ENCODE measurements at places on chromosomes 16 and 17. TPM values are rescaled to one million over a fixed set of nuclear protein-coding genes. Genes with fewer than 3 reads are reported as not detected.

DNA sequence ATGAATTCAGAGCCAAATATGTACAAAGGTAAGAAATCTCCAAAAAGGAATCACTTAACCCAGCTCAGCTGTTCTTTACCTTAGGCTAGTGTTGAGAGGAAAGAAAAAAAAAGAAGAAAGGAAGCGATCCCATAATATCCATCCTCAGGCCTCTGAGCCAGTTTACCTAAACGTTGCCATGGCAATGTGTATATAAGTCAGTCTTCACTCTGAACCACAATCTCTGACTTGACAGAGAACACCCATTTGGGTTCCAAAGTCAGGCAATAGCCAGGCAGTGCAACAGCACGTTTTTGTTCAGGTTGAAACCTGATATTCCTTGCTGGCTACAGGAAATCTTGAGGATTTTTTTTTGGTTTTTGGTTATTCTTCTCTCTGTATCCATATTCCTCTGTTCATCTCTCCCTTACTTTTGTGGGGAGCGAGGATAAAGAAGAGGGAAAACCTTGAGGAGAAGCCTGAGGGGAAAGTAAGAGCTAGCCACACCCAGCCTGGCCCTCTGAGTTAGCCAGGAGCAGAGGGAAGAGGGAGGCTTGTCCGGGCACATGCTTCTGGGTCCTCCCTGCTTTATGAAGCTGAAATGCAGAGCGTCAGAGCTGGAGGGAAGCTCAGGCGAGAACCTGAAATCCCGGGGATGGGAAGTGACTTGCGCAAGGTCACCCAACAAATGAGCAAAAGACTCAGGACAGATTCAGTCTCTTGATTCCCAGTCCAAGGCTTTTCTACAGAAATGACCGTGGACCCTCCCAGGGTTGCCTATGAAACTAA is 152.7 kb downstream of the SOX9 start:
- no peak for DNase-seq
- H3K4me1 ChIP-seq = no peaks in the 10 kb centered on the region
- H3K27ac ChIP-seq = no peak overlapping the region
- no peaks in the 10 kb centered on the region for H3K27me3 ChIP-seq
- no peaks in the 10 kb centered on the region for H3K36me3 ChIP-seq
- H3K4me3 ChIP-seq = no peak overlapping the region

- H3K27ac ChIP-seq = peak overlapping the region; percentile 77
- H3K4me3 ChIP-seq = peak overlapping the region; percentile 80
- peaks cover 34% of the 10 kb centered on the region for H3K4me1 ChIP-seq
- no peak for DNase-seq
- peaks cover 5% of the 10 kb centered on the region for H3K36me3 ChIP-seq
- H3K27me3 ChIP-seq = peaks cover 4% of the 10 kb centered on the region
Observed at GRCh38 chr16:50246299-50247122, 19.8 kb upstream of the ADCY7 start.

- no peak overlapping the region for H3K4me3 ChIP-seq
- no peak overlapping the region for H3K27ac ChIP-seq
- peaks cover 12% of the 10 kb centered on the region for H3K4me1 ChIP-seq
- H3K36me3 ChIP-seq = no peaks in the 10 kb centered on the region
- no peak for DNase-seq
Observed at GRCh38 chr16:79301051-79301450, 299.5 kb downstream of the MAF start.

DNA sequence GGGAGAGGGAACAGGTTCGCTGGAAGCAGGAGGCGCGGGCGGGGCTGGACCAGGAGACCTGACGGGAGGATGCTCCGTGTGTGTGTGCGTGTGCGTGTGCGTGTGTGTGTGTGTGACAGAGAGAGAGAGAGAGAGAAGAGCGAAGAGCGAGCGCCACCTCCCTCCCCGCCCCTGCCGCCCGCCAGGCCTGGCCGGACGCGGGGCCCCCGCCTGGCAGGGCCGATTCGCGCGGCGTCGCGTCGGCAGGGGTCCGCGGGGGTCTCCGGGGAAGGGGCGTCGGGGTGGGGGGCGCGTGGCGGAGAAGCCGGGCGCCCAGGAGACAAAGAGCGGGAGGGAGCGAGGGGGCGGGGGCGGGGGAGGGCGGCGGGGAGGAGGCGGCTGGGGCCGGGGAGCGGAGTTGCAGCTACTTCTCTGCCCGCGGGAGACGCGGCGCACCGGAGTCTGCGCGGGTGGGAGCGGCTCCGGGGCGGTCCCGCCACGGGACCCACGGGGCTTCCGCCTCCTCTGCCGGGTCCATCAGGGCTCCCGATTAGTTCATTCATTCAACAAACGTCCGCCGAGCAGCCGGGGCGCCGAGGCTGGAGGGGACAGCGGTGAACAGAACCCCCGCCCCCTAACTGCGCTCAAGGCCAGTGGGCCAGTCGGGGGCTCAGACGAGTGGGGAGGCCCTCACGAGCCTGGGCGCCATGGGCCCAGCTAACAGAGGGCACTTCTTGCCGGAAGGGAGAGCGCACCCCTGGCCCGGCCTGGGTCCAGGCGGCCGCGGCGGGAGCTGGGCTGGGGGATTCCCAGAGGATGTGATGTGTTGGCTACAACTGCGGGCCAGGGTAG is at the start of gene SAMD14:
TSS of gene SAMD14 (minus strand) at position 433 of the 831 bp plus-strand sequence. CDS start 5,201 bp downstream, outside the sequence.
- DNase-seq = peak; percentile 64
- H3K36me3 ChIP-seq = peaks cover 15% of the 10 kb centered on the region
- H3K4me3 ChIP-seq = peak within 1 kb of the TSS; percentile 49

Gene FNDC8
- total RNA-seq = not detected

Gene MT1G
- total RNA-seq = 36.2 TPM

Gene CCL22
- 0.99 TPM for total RNA-seq
